MCF 10A (cell line): ENCODE measurements at places on chromosomes 7 and 10. TPM values are rescaled to one million over a fixed set of nuclear protein-coding genes. Genes with fewer than 3 reads are reported as not detected.

- no peak for DNase-seq
Observed at GRCh38 chr7:67821116-67821515, 824.5 kb downstream of the TYW1 start.

DNA sequence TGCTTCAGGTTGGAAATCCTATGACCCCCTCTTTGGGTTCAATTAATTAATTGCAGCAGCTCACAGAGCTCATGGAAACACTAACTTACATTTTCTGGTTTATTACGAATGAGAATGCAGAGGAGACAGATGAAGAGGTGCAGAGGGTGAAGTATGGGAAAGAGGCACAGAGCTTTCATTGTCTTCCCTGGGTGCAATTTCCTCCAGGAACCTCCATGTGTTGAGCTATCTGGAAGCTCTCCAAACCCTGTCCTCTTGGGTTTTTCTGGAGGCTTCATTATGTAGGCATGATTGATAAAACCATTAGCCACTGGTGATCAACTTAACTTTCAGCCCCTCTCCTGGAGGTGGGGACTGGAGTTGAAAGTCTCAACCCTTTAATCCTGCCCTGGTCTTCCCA, 133.0 kb upstream of the AUTS2 start:
- no peak for DNase-seq

GRCh38 chr7:47100817-47101435, 481.0 kb downstream of the TNS3 start:
- DNase-seq, result peak; percentile 76

DNA sequence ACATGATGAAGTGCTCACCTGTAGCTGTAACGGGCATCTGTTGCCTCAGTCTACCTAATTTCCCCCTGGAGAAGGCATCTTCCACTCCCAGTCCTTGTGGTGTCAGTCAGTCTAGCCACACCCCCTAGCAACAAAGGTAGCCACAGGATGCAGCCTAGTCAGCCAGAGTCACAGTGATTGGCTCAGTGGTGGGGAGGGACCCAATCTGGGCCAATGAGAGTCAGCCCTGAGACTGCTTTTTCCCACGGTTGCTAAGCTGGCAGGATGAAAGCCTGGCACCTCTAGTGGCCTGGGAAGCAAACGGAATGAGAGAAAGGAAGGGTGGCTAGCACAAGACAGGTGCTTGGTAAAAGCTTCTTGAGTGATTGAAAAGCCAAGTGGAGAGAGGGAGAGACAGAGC, 118.6 kb downstream of the SH3PXD2A start:
- peak; percentile 72 for DNase-seq

DNA sequence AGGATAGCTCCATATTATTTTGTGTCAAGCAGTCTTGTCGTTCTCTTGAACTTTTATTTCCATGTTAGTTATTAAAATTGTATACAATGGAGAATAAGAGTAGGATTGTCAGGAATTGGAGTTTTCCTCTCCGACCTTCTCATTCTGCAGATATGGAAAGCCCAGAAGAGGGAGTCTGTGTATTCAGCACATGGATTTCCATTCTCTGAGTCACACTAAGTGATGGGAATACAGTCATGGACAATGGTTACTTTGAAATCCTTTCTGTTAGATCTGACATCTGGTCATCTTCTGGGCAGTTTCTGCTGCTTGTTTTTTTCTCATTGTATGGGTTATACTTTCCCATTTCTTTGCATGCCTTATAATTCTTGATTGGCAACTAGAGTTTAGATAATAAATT, 5.0 kb upstream of the TASOR2 start:
- no peak for DNase-seq

- no peak for DNase-seq
Observed at GRCh38 chr7:90119178-90119971, 34.9 kb upstream of the STEAP1 start.

GRCh38 chr10:118276204-118276603, 65.9 kb downstream of the FAM204A start:
- no peak for DNase-seq

GRCh38 chr10:15262036-15262713, 93.7 kb upstream of the NMT2 start:
- DNase-seq, result peak; percentile 19

DNA sequence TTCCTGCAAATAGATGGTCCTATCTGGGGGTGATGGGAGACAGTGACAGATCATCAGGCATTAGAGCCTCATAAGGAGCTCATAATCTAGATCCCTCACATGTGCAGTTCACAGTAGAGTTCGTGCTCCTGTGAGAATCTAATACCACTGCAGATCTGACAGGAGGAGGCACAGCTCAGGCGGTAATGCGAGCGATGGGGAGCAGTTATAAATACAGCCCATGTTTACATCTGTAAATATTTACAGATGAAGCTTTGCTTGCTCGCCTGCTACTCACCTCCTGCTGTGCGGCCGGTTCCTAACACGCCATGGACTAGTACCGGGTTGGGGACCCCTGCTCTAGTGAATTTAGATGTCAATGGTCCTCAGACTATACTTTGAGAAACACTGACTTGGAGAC, 17.0 kb upstream of the CDCA7L start:
- no peak for DNase-seq

DNA sequence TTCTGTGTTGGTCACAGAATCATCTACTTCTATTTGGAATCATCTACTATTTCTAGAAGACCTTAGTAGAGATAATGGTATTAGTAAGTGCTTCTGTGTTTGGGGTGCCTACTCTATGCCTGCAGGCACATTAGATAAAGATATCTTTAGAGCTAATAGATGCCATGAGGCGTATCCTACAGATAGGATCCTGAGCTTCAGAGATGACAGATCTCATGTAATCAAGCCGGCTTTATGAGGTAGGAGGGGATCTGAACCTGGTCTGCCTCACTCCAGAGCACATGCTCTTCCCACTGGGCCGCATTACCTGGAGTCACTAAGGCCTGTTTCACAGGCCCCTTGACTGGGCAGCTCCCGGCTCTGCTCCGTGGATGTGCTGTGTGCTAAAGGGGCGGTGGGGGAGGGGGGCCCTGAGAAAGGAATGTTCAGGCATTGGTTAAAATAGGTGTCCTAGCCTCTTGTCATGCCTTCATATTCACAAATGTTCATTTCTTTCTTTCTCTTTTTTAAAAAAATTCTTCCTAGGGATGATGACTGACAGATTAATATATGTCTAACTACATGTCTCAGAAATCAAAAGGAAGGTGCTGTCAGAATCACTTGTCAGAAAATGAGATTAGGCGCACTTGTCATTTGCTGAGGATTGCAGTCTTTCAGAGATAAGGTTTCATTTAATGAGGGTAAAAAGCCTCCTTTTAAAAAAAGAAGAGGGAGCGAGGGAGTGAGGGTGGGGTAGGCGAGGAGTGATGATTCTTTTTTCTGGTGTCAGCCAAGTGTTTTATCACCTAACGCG, 458.0 kb upstream of the GALNT17 start:
- no peak for DNase-seq

GRCh38 chr10:131585761-131586160, 274.2 kb upstream of the TCERG1L start:
- no peak for DNase-seq

GRCh38 chr7:16210171-16210570, 211.2 kb downstream of the CRPPA start:
- DNase-seq, result no peak

DNA sequence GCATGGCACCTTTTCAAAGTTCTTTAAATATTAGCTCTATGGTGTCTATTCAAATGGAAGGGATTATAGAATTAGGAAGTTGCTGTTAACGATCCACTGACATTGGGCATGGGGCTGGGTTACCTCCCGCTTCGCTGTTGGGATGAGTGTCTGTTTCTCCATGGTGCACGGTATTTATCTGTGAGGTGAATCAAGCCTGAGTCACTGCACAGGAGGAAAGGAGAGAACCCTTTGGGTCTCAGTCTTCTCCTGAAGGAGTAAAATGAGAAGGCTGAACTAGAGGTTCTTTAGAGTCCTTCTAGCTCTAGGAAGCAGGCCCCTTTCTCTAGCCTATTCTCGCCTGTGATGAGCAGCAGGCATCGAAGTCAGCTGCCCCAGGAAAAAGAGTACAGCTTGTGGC, 7.3 kb downstream of the JCAD start:
- DNase-seq, result peak; percentile 31

- DNase-seq, result no peak
Observed at GRCh38 chr7:33504266-33504665, 374.9 kb downstream of the BBS9 start.

GRCh38 chr10:2909921-2910320, 157.4 kb upstream of the PFKP start:
- no peak for DNase-seq

GRCh38 chr10:93420091-93420490, 62.0 kb downstream of the MYOF start:
- DNase-seq, result no peak

GRCh38 chr10:78381107-78381506, 347.4 kb downstream of the RPS24 start:
- no peak for DNase-seq

- DNase-seq, result peak; percentile 9
Observed at GRCh38 chr7:142964502-142965246, 2.5 kb upstream of the KEL start.

- DNase-seq, result no peak
Observed at GRCh38 chr7:100372256-100372655, 1.0 kb upstream of the PILRA start.

DNA sequence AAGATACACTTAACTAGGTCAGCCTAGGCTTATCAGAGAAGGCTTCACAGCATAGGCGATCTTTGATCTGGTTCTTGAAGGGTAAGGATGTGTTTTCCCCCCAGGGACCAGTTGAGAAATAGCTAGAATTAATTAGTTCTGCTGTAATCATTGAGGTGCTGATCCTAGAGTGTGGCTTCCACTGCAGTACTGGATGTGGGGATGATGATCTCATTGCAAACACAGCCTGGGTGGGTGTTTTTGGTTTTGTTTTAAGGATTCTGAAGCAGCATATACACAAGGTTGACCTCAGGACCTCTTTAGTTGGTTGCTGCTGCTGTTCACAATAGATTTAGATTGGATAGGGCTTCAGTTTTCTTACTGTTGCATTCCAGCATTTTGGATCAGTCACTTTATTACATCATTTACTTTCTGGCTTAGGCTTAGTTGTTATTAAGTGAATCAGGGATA, 159.7 kb downstream of the AUTS2 start:
- DNase-seq, result no peak

DNA sequence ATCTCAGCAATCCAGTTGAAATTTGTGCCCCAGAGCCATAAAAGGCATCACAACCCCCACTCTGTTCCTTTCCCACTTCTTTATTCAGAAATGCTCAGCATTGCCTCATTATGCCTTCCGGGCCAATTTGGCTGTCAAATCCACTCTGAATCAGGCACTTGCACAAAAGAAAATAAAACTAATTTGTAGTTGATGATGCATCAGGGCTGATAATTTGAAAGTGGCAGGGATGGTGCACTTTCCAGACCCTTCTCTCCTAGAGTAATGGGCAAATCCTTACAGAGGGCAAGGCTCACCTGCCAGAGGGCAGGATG, 147.9 kb upstream of the PDE1C start:
- DNase-seq, result peak; percentile 27

- no peak for DNase-seq
Observed at GRCh38 chr7:140144821-140145220, 32.0 kb downstream of the KDM7A start.

GRCh38 chr7:131424219-131424822, 96.6 kb downstream of the MKLN1 start:
- peak; percentile 39 for DNase-seq

GRCh38 chr10:67735430-67735829, 39.4 kb upstream of the CTNNA3 start:
- no peak for DNase-seq

GRCh38 chr10:117255835-117256460, 15.0 kb downstream of the SLC18A2 start:
- DNase-seq, result no peak

The RHOBTB1 gene
- 0.70 and 1.5 TPM in 2 replicates for total RNA-seq

The HOGA1 gene
- total RNA-seq, result 0.88 and 1.7 TPM in 2 replicates

The PNLIP gene
- total RNA-seq, result not detected in 2 replicates

The AVPI1 gene
- total RNA-seq, result 276 and 305 TPM in 2 replicates

The PNLIPRP3 gene
- total RNA-seq, result 7.6 and 9.5 TPM in 2 replicates

The HOXA3 gene
- 8.2 and 14.0 TPM in 2 replicates for total RNA-seq

The ACTR3C gene
- total RNA-seq, result 3.5 and 3.6 TPM in 2 replicates

The CYP3A7 gene
- not detected in 2 replicates for total RNA-seq

The ARHGAP12 gene
- total RNA-seq, result 25.8 and 26.0 TPM in 2 replicates

The KIF5B gene
- total RNA-seq, result 150 and 187 TPM in 2 replicates

The H2BK1 gene
- total RNA-seq, result not detected in 2 replicates

The HELLS gene
- 12.1 and 31.4 TPM in 2 replicates for total RNA-seq

The PNLIPRP2 gene
- total RNA-seq, result not detected in 2 replicates

The ENTPD7 gene
- 18.3 and 29.0 TPM in 2 replicates for total RNA-seq

The UCMA gene
- not detected in 2 replicates for total RNA-seq

The SPDYE2 gene
- 0.22 TPM in 1 of 2 replicates, not detected in the other for total RNA-seq
